B cell (primary cell): ENCODE measurements at places on chromosomes 3 and 15. TPM values are rescaled to one million over a fixed set of nuclear protein-coding genes. Genes with fewer than 3 reads are reported as not detected.
A peak's percentile ranks its signal among the peaks of the same experiment; 100 is the strongest.

DNA sequence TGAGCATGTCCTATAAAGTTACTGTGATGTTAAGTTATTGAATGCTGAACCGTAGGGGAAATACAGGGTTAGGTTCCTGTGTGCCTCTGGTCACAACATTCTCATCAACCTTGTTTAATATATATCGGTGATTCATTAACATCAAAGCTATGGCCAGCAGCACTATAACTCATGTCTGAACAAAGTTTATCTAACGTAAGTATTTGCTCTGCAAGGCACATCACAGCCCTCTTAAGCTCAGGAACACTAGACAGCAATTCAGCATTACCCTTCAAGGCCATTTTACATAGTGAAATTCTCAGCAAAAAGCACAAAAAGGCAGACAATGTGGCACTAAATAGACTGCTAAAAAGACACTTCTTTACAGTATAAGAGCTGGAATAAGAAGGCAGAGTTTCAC lies 48.2 kb upstream of the FNDC3B start:
- no peak for DNase-seq

DNA sequence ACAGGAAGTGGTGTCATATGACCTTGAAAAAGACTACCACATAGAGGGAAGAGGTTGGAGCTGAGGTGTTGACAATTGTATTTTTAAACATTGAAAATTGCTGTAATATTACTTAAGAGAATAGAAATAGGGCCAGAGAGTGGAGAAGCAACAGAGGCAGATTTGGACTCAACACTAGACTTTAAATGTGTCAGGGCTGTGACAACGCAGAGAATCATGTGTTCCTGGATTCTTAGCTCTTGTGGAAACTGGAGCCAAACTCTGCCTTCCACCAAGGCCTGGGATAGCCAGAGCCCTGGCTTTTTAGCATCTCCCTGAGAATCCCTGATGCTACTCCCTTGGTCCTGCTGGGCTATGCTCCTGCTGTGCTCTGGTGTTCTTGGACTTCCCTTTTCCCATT lies 277.5 kb downstream of the KCNH8 start:
- no peak for DNase-seq

GRCh38 chr3:190514413-190515153 lies 698 bp downstream of the IL1RAP start:
- peak; percentile 49 for DNase-seq

- no peak for DNase-seq
Observed at GRCh38 chr15:80727196-80727595, 32.1 kb downstream of the ABHD17C start.

DNA sequence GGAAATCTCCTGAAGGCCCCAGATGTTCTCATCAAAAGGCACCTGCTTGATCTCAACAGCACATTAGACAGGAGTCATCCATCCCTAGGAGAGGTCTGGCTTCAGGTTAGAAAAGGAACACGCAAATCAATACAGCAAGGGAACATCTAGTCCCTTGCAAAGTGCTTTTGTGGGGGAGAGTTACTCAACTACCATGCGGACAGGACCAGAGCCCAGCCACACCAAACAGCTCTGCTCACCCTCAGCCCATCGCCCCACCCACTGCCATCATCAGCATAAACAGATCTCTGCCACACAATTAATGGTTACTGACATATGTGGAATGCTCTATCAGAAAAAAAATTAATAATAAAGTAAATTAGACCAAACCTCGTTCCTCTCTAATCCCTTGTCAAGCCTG lies 85.6 kb downstream of the MYLK start:
- DNase-seq: no peak

DNA sequence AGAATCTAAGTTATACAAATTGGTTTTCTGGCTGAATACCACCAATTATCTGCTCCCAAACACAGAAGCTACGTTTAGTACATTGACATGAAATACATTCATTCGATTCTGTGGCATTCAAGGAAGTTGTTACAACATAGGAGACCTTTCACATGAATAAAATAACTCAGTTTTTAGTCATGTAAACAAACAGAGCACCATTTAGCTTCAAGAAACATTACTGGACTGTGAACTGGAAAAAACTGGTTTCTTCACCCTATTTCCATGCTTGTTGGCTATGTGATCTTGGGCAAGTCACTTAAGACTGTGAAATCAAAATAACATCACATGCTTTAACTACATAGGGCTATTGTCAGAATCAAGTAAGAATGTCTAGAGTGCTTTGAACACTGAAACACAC lies 46.2 kb downstream of the NRG4 start:
- DNase-seq: no peak

COL8A1 gene
- 0.12 and 0.32 TPM in 2 replicates for total RNA-seq

IL17RB gene
- 0.15 and 0.32 TPM in 2 replicates for total RNA-seq

REC114 gene
- not detected in 2 replicates for total RNA-seq
